ENCODE measurements at places on chromosomes 2 and 18.

GRCh38 chr2:136510244-136510643 is 255.1 kb upstream of the THSD7B start:
- DNase-seq: no peak

DNA sequence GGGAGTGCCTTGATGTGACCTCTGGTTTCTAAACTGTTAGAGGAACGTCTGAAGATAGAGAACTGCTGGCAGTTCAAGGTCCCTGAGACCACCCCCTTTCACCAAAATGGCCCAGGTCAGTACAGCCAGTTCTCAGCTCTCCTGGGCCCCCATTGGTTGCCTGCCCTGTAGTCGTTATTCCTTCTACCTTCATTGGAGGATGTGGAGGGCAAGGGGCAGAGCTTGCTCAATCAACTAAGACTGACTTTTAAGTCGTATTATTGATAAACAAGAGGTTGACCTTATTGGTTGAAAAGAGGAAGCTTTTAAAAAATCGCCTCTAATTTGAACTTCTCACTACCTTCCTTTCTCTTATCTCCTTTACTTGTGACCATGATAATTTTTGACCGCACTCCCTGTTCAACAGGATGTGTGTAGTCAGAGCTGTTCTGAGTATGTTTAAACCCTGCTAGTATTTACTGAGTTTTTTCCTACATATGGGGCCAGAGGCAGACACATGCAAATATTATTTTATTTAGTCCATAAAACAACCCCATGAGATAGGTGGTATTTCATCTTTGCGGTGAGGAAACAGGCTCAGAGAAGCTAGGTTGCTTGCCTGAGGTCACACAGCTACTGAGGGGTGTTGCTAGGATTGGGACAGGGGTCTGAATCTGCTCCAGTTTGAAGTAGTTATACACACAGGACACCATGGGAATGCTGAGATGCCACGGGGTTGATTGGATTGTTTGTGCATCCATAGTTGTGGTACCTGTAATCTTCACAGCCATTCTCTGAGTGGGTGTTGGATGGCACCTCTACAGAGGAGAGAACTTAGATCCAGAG is 65.9 kb downstream of the TMEM247 start:
- DNase-seq: no peak

DNA sequence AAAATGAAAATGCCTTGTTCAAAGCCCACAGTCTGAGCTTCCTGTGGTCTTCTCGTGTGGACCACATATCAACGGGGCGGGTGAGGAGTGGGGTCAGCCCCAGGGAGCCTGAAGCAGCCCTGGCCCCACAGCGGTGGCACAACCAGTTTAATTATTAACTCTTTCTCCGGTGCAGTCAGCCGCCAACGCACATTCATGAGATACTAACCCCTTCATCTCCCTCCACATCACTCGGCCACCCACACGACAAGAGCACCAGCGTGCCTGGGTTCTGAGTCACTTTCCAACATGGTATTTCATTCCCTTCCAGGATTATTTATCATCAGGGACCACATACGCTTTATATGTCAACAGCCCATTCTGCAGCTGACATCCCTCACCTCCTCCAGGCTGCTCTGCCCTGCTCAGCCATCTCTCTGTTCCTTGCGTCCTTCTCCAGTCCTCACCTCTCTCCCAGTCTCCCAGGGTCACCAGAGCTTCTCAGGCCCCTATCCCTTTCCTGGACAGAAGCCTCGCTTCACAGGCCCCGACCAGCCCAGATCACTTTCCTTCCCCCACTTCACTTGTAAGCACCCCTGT is 48.0 kb upstream of the ID2 start:
- no peak for DNase-seq

GRCh38 chr18:58635891-58636290 is 7.0 kb upstream of the ALPK2 start:
- no peak for DNase-seq

DNA sequence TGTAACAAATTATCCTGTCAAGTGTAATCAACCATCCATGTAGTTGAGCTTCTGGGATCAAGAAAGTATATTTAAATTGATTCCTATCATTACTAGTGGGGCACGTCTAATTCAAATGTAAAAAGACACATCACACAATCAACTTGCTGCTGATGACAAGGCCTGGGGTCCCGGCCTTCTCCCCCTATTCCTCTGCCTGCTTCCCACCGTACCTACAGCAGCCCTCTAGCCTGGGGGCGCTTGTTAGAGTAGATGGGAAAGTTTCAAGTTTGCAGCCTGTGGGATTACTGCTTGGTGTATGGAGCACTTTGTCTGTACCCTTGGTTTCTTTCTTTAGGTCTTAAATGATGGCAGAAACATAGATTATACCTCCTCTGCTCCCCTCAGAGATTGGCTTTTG is 333.3 kb upstream of the KYNU start:
- DNase-seq: no peak

- no peak for DNase-seq
Measured at GRCh38 chr2:47282621-47283272, 120.2 kb upstream of the MSH2 start.

- DNase-seq: no peak
Measured at GRCh38 chr2:191355170-191355758, 110.1 kb downstream of the MYO1B start.

DNA sequence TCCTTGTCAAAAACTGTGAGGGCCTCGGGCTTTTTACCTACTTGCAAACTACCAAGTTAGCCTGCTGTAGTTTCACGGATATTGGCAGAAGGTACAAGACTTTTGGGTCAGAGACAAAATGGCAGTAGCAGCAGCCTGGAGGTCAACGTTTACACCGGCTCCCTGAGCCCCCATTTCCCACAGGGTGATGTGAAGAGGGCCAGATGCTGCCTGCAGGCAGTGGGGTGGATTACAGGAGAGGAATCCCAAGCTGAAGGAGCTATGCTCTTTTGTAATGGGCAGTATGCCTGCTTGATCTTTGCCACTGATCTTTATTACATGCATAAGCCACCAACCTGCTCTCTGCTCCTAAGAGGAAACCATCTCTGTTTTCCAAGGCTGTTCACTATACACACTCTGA is 29.5 kb upstream of the SP5 start:
- no peak for DNase-seq

DNA sequence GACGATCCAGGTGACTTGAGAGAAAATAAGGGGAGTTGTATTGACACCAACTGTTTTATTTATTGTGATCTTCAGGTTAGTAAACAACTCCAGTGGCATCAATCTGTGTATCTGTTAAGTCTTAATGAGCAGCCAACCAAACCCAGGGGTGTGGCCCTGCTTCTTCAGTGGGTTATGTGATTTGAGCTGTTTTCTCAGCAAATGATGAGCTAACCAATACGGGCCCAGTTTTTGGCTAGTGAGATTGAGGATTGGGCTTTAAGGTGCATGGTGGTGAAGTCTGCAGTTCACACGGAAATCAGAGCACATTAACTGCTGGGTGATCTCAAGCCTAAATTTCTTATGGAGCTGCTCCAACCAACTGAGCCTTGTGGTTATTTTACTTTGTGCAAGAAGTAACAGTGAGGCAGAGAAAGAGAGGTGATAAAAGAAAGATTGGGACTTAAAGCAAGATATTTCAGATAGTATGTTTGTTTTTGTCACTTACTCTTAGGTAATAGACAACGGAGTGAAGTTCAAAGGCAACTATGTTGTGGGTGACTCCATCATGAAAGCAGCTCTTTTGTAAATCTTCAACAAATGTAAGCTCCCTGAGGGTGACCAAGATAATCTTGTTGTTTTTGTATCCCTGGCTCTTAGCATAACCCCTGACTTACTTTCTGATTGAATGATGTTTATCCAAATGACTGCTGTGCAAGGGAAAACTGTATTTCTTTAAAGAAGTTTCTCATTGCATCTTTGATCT is 2.4 kb downstream of the MTCL1 start:
- DNase-seq: no peak

GRCh38 chr2:226080334-226080733 is 680.8 kb downstream of the NYAP2 start:
- DNase-seq: no peak

DNA sequence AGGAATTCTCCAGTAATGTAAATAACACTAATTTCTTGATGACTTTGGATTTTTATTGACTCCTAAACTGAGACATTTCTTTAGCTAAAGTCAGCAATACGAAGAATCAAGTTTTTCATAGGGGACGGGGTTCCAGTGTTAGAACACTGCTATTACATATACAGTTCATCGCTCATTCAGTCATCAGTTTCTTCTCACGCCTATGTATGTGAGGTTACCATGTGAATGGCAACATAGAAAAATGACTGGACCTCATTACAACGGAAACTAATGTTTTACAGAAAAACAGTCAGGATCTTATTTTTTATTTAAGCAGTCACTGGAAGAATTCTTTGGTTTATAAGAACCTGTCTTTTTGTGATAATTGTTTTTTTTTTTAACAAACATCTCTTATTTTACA is 56.4 kb downstream of the THADA start:
- no peak for DNase-seq
